ENCODE measurements at places on chromosomes 7 and 10.

DNA sequence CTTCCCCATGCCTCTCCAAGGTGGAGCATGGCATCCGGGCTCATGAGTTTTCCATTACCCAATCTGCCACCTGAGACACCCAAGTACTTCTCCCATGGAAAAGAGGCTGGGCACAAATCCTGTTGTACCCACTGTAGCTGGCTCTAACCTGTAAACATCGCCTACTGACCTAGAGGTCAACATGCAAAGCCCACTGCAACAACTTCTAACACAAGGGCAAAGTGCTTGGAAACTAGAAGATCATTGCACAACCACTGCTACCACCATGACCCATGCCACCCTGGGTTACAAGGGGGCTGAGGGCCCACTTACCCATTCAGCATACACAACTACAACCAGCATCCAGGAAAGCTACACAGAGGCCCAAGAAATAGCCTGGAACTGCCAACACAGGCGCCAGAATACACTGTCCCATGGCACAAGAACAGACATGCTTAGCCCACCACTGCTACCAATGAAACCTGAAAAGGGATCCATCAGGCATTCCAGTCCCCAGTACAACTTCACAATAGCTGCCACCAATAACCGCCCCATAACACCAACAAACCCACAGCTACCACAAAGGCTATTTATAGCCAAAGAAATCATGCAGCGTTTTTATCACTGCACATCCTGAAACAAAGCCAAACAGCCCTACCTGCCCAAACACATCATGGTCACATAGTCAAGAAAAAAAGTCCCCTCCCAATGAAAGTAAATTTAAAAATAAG is 63.4 kb downstream of the RNF32 start:
- DNase-seq: no peak

- DNase-seq: no peak
Observed at GRCh38 chr10:122157451-122157850, 113.6 kb upstream of the BTBD16 start.

DNA sequence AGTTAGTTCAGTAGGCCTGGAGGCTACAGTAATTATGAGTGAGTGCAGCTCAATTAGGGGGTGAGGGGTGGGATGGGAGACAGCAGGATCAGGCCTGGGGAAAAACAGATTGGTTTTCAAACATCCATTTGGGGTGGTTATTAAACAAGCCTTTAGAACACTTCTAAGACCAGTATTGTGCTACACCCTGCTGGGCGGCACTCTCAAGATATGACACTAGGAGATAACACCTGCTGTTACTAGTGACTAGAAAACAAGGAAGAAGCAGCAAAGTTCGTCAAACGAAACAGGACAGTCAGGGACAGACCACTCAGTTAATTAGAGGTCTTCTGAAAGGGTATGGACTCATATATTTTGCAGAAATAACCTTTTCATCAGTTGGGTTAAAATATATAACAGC is 353.6 kb downstream of the PTEN start:
- no peak for DNase-seq

GRCh38 chr7:133301444-133301843 is 48.6 kb downstream of the EXOC4 start:
- DNase-seq: no peak

DNA sequence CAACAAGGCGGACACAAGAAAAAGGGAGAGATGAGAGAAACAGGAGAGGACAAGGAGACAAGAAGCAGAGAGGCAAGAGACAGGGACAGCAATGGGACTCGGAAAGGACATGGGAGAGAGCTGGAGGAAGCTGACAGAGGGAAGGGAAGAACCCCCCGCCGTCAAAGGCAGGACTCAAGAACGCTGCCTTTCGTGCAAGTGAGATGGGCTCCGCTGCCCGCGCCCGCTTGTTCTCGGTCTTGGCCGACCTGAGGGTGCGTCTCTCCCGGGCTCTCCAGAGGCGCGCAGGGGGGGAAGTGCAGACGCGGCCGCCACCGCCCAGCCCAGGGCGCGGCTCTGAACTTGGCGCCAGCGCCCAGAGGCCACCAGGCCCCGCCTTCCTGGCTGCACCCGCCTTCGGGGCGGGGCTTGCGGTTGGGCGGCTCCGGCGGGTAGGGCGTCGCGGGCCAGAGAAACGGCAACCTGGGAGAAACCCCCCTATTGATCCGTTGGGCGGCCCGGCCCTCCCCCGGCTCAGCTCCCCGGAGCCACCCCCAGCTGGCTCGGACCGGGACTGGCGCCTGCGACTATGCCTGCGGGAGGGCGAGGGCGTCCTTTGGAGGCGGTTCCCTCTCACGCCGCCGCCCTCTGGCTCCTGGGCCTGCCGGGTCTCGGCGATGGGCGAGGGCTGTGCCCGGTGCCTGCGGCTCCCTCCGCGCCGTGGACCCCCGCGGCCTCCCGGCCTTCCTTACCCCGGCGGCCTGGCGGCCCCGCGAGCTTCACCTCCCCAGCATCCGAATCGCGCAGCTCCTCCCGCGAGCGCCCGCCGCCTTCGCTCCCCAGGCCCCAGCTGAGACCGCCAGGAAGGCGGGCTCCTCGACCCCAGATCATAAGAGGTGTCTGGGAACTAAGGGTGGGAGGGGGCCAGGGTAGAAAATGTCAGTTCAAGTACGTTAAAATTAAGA is 2.2 kb upstream of the ANTXRL start:
- DNase-seq: peak; percentile 54

DNA sequence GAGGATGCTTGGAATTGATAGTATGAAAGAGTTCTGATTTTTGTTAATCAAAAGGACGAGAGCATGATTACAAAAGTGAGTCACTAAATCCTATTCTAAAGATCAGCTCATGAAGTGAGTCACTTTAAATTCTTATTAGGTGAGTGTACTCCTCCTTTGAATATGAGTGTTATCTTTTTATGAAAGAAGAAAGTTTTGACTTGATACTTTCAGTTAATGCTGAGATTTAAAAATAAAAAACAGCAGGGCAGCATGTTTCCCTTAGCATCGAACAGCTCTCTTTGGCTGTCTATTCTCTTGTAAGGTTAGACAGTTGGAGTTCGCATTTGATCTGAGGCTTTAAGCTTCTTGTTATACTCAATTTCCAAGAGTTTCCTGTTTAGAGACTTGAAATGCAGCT is 222.0 kb downstream of the TWIST1 start:
- DNase-seq: no peak

DNA sequence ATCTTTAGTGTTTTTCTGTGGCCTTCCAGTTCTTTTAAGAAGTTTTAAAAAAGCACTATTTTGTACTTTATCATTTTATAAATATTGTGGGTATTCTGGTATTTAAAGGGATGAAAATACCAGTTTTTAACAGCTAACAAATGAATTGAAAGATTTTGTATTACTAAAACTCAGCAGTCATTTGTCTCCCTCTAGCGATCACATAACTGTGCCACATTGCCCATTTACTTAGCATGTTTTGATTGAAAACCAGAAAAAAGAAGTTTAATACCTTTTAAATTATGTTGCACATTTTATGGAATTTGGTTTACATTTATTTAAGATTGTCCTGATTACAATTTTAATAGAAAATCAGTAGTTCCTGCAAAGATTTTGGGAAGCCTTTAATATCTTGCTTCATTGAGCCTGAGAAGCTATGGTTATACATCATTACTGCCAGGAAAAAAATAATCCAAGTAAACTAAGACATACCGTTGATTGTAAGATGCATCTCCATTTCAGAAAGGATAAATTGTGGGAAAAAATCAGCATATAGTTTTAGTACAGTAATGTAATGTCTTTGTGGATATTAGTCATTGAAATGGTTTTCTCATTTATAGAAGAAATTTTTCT is 34.9 kb downstream of the TAX1BP1 start:
- DNase-seq: no peak

DNA sequence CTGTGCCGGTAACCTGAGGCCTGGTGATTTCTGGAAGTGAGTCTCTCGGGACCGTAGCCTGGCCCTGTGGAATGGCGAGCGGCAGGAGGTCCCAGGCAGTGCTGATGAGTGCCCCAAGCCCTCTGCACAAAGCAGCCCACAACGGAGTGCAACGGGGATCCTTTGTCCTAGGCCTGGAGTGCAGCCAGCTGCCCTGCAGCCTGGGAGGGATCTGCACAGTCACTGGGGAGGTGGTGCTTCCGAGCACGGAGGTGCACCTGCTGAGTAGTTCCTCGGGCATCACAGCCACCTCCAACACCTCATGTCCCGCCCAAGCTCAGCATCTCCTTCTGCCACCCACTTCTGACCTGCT is 162.8 kb upstream of the ZMIZ1 start:
- DNase-seq: no peak

DNA sequence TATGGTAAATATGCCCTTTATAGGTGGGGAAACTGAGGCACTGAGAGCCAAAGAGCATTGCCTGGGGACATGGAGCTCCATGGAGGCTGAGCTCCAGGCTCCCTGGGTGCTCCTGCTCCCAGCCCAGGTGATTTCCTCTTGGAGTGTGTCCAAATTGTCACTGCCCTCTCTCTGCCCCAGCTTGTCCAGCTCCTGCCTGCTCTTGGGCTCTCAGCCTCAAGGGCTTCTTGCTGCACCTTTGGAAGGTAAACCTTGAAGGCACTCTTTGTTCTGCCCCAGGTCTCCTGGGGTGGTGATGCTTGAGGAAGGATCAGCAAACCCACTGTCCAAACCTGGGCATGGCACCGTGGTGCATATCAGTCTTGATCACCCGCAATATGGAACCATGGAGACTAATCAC is 166.1 kb downstream of the RPS24 start:
- DNase-seq: no peak

DNA sequence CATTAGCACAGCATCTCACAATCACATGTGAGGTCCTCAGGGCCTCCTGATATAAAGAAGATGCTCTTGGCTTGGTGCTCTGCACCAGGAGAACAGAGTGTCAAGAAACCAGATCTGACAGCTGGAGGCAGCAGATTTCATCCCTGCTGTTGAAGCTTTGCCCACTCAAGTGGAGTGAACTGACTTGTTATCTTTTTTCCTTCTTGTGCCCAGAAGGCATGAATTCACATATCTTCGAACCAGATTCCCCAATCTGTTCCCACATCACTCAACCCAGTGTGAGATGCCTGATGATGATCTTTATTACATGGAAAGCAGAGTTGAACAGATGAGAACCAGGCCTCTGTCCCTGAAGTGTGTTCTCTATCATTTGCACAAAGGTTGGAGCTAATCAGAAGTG is 521.0 kb downstream of the SORCS1 start:
- DNase-seq: no peak
